ENCODE measurements at places on chromosomes 6 and 20.

DNA sequence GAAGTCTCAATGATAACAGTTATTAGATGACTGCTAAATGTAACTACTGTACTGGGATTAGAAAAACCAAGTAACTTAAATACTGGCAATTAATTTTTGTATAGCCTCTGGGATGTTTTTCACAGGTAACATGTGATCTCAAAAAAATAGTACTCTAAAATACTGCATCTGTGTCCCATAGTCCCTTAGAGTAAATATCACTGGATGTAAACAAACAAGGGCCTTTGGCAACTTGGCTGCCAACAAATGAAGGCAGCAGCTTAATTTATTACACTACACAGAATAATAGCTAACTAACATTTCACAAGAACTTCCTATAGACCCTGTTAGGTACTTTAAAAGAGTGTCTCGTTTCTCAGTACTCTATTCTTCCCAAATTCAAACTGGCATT lies 14.0 kb downstream of the ARHGAP18 start:
- DNase-seq: no peak

- no peak for DNase-seq
Observed at GRCh38 chr20:62824476-62825332, 7.9 kb downstream of the COL9A3 start.

GRCh38 chr6:73803562-73804241 lies 107.7 kb downstream of the CD109 start:
- peak; percentile 63 for DNase-seq

DNA sequence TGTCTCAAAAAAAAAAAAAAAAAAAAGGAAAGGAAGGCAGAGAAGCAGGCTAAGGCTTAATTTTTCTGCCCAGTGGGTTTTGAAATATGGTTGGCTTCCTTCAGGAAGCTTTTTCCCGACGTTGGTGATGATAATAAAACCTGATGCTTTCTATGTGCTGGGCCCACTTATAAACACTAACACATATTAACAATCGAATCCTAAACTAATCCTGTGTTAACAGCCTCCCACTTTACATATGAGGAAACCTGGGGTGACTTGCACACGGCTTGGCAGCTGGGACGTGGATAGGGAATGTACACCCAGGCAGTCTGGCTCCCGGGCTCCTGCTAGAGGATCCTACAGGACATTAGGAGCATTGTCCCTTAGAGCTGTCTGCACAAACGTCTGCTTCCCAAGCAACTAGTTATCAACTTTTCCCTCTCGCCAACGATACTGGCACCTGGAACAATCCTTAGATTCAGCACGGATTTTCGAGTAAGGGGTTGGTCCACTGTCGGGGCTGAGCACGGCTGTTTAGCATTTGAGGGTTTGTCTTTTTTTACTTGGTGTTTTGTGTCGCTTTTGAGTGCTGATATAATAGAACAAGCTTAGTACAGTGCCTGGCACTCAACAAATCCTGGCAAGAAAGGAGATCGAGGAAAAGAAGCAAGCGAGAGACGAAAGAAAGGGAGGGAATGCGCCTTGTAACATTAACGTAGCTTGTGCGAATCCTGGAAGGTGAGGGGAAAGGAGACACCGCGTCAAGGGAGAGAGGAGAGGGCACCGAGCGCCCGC lies 622 bp upstream of the KIZ start:
- peak; percentile 33 for DNase-seq

GRCh38 chr6:6704103-6705060 lies 115.9 kb downstream of the LY86 start:
- DNase-seq: no peak

- DNase-seq: no peak
Observed at GRCh38 chr20:41861772-41862422, 243.7 kb upstream of the CHD6 start.

- peak; percentile 33 for DNase-seq
Observed at GRCh38 chr6:17233531-17233930, 47.6 kb upstream of the RBM24 start.

DNA sequence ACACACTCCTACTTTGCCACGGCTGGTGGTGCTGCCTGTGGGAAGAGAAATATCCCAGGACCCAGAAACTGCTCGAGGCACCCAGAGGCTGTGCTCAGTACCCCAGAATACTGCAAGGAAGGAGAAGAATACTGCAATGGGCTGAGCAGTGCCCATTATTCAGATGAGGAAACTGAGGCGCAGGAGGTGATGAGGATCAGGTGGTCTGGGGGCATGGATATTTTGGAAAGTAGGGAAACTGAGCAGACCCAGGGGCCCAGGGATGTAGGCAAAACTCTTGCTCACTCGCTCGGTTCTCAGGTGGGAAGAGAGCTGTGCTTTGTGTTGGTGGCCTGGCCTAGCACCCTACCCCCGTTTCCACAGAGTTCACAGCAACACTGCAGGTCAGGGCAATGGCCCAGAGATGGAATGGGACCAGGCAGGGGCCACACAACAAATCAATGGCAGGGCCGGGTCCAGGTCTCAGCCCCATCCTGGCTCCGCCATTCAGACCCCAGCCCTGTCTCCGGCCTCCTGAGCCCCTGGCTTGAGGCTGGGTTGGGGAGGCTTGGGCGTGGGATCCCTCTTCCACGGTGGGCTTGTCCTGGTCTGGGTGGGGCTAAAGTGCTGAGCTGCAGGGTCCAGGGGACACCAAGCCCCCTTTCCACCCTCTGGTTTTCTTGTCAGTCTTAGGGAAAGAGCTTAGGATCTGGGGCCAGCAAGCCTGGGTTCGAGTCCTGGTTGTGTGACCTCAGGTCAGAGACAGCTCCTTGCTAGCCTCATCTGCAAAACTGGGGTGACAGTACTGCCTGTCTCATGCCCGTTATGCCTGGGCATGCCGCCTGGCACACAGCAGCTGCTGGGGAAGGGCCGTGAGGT lies 33.9 kb downstream of the SUN5 start:
- no peak for DNase-seq

DNA sequence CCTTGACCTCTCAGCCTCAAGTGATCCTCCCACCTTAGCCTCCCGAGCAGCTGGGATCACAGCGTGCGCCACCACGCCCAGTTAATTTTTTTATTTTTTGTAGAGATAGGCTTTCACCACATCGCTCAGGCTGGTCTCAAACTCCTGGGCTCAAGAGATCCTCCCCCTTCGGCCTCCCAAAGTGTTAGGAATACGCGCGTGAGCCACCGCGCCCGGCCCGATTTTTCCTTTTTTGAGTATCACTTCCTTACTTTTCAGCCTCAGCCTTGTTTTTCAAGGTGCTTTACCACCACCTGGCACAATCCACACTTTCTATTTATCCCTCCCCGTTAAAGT lies 791 bp upstream of the STX11 start:
- DNase-seq: no peak

DNA sequence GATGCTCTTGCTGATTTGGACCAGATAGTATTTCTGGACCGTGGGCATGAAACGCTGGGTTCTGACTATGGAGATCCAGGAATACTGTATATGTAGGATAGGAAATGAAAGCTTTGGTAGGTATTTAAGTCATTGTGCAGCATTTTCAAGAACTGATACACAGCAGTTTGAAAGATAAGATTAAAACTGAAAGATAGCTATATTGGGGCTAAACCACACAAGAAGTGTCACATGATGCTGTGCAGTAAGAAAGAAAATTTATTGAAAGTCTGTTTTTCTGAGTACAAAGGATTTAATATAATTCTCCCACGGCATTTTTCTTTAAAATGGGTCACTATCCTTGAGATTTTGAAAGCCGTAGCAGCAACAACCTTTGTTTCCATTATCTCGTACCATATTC lies 305 bp downstream of the IL17A start:
- DNase-seq: no peak

- DNase-seq: no peak
Observed at GRCh38 chr6:53887316-53887715, 92.5 kb downstream of the LRRC1 start.

DNA sequence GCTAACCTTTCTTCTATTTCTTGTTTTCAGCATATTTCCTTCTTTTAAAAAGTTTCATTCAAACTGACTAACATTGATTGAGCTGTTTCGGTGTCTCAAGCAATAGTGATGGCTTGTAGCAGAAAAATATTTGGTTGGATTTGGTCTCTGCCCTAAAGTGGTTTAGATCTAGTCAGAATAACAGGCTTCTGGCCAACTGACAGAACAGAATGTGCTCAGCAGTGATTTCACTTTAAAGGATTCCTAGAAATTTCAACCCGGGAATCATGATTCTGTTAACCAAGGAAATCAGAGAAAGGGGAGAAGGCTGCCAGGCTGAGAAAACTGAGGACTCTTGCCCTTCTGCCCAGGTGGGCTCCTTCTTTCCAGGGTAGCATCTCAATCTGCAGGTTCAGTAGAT lies 16.6 kb upstream of the GSTA1 start:
- DNase-seq: no peak

DNA sequence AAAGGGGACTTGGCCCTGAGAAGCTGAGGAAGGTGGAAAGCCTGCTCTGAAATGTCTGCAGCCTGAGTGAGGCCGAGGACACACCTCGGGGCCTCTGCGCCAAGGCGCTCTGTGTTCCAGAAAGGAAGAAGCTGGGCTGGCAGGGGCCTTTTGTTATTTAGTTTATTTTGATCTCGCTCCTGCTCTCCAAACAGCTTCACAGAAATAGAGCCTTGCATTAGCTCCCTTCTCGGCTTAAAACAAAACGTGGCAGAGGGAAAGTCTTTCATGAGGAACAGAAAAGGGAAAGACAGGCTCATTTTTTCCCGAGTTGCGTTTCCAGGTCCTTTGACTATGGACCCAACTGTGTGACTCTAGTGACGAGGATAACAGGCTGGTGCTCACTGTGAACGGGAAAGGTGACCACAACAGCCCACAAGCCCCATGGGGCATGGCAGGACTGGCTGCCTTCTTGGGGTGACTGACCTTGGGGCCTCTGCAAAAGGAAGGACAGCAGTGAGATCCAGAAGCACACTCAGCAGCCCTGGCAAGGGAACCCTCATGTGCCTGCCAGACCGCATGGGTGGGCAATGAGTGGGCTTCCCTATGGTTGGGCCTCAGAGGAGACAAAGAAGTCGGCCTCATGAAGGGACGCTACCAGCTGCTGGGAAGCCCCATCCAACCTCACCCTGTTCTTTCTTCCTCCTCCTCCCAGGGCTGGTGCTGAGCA lies 18.7 kb downstream of the LEMD2 start:
- no peak for DNase-seq

DNA sequence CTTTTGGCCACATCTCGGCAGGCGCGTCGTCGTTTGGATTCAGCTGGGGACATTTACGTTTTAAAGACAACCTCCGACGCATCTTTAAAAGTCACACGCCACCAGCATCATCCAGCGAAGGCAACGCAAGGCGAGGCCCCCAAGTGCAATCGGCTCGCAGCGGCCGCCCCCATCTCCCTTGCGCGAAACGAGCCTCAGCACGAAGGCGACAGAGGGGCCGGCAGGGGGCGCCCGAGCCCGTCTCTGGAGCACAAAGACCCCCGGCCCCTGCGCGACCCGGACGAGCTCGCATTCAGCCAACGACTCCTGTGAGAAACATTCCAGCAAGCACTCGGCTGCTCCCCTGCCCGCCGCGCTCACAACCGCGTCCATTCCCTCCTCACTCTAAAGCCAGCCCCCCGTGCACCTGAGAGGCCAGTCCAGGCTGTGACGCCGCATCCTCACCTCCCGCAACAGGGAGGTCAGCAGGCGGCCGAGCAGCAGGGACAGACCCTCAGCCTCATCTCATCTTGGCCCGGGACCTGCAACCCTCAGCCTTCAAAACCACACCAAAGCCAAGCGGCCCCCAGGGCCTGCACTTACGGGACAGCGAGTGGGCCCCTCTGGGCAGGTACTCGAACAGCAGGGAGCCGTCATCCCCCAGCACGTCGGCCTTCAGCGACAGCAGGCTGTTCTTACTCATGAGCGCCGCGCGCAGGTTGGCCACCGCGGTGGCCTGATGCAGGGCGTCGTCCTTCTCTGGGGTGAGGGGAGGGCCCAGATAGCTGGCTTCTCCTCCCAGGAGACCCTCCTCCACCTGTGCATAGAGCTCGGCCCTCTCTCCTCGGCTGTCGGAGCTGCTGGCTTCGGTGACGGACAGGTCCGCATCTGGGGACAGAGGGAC lies 35.8 kb downstream of the SLC2A4RG start:
- DNase-seq: no peak

DNA sequence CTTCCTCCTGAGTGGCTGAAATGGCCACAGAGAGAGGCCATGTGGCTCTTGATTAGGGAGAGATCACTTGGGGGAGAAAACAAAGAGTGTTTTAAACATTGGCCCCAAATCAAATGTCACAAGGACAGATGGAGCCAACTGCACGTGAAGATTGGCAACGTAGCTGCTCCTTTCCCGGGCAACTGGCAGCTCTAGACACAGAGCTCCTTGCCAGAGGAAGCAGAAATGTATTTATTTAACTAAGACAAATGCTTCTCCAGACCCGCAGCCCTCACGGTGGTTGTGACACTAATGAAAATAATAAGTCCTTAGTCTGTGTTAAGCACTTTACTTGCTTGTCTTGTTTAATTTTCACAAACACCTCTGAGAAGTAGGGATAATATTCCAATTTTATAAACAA lies 49.6 kb upstream of the DSN1 start:
- no peak for DNase-seq

- DNase-seq: no peak
Observed at GRCh38 chr6:51824940-51825339, 262.5 kb downstream of the PKHD1 start.

GRCh38 chr6:96542702-96543101 lies 20.2 kb upstream of the FHL5 start:
- no peak for DNase-seq

DNA sequence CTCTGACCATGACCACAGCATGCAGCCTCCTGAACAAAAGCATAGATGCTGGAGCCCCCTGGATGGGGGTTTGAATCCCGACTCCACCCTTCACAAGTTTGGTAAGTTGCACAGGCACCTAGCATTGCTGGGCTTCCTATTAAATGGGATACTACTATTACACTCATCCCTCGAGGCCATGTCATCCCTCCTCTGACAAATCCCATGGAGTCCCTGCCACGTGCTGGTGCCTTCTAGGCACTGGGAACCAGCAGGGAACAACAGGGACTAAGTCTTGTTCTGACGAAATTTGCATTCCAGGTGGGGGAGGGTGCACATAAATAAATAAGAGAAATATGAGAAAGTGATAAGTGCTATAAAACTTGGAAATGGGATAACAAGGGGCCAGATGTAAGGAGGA lies 15.3 kb upstream of the SIRPA start:
- DNase-seq: no peak

DNA sequence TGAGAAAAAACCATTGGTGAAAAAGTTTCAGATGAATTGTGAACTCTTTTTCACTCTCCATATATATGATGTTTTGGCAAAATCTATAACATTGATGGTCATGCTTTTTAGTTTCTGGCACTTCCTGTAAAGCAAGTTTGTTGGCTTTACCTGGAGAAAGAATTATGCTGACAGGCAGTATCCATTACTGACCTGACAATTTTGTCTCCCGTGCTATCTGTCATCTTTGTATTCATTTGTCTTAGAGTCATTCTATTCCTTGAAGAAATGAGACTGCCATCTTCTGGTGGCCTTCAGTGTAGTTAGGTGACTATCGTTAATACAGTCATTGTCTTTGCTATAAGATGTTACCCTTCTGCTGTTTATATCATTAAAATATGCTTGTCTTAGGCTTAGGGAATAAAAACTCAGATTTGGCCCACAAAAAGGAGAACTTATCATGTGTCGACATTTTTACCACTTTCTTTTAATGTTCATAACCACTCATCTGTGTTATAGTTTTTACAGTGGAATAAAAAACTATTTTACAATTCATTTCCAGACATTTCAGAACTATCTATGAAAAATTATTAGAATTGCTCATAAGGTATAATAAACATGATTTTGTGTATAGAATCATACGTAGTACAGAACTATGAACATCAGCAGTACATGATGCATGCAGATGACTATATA lies 707.0 kb downstream of the EPM2A start:
- no peak for DNase-seq

- no peak for DNase-seq
Observed at GRCh38 chr6:148074738-148075137, 267.9 kb upstream of the SASH1 start.

- DNase-seq: no peak
Observed at GRCh38 chr6:42239333-42239732, 21.7 kb upstream of the MRPS10 start.
